Urothelium cell line (cell line): ENCODE measurements at places on chromosomes 5 and 9.

DNA sequence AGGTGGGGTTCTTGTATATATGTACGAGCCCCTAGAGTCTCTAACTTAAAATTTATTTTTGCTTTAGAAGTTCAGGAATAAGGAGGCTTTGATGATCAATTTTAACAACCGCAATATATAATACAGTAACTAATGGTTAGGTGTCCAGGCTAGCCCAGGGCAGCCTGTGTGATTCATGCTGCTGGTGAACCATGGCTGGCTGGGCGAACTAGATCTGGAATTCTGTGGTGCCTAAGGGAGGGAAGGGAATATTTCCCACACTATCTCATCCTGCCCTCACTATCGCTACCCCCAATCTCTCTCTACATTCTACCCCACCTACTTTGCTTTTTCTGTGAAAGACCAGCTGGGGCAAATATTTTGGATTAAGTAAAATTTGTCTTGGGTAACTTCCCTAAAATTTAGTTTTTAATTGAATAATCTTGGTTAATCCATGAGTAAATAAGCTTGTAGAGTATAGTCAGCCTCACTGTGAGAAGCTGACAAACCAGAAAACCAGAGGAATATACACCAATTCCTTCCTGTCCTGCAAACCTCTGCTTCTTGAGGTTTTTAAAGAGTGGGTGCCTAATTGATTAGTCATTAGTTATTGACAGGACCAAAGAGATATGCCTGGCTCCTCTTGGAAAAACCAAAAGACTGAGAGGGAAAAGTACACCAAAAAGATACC lies 115.1 kb upstream of the CCDC152 start:
- DNase-seq = peak; percentile 33

DNA sequence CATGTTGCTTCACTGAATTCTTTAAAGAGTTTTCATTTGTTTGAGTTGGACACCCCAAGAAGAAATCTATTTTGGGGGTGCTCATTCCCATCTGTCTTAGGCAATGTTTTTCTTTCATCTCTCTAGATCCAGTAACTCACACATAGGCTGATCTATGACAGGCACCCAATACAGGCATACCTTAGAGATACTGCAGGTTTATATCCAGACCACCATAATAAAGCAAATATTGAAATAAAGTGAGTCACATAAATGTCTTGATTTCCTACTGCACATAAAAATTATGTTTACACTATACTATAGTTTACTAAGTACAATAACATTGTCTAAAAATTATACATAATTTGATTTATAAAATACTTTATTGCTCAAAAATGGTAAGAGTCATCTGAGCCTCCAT lies 364.5 kb downstream of the MTRR start:
- no peak for DNase-seq

DNA sequence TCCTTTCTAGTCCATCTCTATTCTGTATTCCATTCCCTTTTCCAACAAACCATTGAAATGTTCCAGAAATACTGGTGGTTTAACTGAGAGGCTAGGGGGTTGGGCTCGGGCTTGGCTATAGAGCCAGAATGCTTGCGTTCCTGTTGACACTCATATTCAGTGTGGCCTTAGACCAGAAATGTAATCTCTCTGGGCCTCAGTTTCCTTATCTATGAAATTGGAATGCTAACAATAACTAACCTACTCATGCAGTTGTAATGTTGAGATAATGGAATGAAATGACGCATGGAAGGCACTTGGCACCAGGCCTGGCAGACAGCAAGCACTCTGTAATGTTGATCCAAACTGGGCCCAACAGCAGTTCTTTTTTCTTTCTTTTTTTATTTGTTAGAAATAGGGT lies 26.8 kb downstream of the JADE2 start:
- peak; percentile 16 for DNase-seq

DNA sequence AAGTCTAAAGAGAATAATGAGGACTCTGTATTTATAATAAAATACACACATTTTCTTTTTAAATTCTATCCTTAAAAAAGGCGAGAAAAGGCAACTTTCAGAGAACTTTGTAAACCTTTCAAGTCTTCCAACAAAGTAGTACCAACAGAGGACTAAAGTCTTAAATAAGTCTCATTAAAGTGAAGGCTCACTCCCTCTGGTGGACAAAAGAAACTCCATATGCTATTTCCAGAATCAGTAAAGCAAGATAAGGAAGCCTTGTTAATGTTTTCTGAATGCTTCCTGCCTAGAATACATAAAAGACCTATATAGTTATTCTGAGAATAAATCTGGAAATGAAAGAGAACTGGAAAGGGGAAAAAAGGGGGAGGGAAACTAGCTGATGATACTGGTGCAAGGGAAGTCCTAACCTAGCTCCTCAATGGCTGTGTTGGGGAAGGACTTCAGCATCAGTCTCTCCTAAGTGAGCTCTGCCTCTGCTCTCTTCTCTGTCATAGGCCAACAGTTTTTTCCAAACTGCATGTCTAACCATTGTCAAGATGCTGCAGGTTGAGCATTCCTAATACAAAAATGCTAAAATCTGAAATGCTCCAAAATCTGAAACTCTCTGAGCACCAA lies 7.2 kb downstream of the HMGCS1 start:
- DNase-seq = no peak

DNA sequence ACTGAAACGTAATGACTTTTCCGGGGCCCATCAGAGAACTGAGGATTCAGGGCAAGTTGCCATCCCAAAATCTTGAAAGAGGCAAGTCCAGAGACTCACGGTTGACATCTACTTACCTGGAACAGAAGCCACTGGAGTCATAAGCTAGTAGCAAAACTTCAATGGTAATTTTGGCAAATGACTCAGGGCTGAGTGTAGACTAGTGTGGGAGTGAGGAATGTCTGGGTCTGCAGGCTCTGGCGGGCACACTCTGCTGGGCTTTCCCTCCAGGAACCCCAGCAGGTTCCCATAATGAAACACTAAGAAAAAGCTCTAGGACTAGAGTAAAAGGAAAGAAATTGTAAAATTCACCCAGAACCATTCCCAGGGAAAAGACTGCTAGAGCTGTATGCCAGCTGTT lies 122.9 kb upstream of the NFIL3 start:
- peak; percentile 31 for DNase-seq

GRCh38 chr9:117313989-117314388 lies 100.9 kb downstream of the ASTN2 start:
- no peak for DNase-seq

GRCh38 chr9:130935648-130936271 lies 3.3 kb downstream of the FIBCD1 start:
- DNase-seq = no peak

DNA sequence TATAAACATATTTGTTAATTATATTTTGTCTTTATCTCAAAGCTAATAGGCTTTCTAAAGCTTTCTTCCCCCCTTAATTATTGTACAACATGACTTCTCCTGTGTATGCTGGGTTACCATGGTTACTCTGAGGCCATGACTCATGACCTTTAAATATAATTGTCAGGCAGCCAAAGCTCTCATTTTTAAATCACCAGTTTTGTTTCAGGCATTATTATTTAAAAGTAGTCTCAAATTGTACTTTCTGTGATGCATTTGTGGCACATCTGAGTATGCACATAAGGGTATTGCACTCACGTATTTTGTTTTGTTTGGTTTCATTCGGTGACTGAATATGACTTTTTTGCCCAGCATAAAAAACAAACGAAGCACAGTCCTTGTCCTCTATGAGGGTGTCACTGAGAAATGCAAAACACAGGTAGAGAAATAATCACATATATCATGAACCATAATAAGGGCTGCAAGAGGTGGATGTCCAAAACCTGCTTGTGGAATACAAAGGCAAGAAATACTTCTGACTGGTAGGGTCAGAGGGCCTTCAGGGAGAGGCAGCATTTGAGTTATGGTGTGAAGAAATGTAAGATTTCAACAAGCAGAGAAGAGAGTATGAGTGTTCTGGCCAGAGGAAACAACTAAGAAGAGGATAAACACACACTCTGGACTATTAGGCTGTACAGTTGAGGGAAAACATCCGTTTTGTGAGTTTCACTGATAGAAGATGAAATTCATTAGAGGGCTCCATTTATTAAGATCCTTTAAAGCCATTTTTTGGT lies 2.1 kb downstream of the CCDC192 start:
- DNase-seq = peak; percentile 45

DNA sequence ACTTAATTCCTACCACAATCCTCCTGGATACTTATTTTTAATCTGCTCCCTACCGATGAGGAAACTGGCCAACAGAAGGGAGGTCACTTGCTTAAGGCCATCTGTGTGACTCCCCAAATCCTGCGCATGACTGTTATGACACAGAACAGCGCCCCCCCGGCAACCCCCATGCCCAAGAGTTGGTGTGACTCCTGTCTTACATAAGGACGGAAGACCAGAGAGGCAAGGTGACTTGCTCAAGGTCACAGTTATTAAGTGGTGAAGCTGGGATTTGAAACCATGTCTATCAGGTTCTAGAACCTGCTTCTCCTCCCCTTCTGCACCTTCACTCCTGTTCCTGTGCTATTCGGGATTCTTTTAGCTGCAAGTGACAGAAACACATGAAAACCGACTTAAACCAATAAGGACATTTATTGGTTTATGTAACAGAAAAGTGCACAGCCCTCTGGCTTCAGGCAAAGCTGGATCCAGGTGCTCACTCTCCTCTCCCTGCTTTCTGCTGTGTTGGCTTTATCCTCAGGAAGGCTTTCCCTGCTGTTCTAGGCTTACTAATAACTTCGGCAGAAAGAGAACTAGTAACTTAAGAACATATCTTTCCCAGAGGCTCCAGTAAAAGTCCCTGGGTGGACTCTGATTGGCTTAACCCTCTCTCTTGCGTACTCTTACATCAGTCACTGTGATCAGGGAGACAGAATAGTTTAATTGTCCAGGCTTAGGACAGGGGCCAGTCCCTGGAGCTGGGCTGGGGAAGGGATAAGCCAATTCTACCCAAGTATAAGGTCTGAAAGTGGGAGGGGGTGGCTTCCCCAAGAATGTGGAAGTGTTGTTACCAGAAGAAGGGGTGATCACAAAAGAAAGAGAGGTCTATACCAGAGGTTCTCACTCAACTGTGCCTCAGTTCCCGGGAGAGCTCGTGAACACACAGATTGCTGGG lies 43.7 kb downstream of the FGF18 start:
- DNase-seq = no peak

DNA sequence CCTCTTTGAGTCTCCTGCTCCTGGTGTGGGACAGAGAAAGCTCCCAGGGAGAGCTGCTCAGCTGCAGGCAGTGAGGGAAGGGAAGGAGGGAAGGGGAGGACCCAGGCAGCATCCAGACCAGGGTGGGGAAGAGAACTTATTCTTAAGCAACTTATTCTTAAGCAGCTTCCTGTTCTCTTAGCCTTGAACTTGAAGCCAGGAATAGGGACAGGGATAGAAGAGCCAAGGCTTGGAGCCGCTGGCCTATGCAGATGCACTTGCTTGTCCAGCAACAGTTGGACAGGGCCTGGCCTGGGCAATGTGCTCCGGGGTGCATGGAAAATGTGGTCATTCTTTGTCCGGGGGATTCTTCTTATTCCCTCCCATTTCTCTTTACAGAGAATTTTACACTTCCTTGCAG lies 31.4 kb upstream of the SPTLC1 start:
- DNase-seq = no peak

- DNase-seq = no peak
These were observed 172.0 kb downstream of the ROR2 start for GRCh38 chr9:91778031-91778430.

DNA sequence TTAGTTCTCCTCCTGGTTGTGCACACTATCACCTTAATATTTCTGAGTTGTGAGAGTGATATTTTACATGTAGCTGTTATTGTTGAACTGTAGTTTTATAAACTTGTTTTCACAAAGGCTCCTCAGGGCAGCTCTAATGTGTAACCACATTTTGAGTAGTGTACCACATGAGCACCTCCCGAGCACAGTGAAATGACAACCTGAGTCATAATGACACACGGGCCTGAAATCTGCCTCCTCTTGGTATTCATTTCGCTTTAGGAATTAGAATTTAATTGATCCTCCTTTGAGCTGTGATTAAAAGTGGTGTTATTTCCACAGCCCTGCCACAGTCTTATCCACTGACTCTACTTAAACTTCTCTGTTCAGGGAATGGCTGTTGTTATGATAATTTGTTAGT lies 7.9 kb downstream of the MTRR start:
- DNase-seq = no peak

DNA sequence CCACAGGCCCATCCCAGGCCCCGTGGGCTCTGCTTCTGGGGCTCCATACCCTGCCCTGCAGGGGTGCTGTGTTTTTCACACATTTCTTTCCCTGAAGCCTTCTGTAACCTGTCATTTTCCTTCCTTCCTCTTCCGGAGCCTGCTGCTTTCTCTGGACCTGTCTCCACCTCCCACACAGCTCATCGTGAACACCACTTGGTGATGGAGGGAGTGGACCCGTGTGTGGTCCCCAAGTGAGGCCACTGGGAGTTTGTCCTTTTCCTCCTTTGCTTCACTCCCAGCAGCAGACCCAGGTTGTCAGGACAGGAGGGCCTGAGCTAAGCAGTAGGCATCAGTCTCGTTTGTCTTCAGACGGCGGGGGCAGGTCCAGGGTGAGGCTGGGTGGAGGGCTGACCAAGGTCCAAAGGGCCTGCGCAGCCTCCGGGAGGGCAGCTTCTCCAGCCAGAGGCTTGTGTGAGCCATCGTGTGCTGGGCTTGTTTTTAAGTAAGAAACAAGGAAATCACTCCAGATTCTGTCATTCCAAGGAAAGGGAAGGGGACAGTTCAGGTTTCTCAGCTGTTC lies 5.8 kb upstream of the POMT1 start:
- no peak for DNase-seq

DNA sequence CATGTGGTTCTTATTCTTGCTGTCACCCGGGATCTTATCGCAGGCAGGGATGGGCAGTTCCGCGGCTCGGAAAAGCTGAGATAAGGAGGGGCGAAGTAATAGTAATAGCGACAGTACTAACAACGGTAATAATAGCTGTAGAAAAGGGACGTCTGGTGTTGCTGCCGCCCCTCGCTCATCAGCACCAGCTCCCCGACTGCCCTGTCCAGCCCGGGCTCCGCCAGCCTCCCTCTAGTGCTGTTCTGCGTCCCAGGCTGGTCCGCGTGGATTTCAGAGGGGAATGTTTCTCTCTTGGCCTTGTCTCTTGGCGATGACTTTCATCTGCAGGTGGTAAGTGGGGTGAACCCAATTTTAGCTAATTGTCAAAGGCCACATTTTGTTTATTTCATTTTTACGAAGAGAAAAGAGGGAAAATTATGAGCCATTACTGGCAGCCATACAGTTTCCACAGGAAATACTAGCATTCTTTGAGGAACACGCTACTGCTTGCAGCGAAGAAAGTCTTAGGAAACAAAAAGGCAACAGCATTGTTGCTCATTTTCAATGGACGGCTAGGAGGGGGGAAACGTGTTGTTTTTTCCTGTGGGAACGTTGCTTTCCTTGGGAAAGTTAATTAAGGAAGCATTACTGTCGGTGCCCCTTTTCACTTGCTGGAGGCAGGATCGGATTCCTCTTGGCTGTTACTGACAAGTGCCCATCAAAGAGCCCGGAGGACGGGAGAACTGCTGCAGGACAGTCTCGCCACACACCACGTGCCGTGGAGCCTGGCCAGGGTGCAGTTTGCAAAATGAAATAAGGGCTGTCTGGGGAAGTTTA lies 762 bp downstream of the SNCAIP start:
- no peak for DNase-seq

GRCh38 chr5:117456866-117457470 lies 882.3 kb upstream of the SEMA6A start:
- no peak for DNase-seq

GRCh38 chr5:141704782-141705297 lies 22.8 kb upstream of the ARAP3 start:
- no peak for DNase-seq

- DNase-seq = no peak
These were observed 55.4 kb upstream of the RNF130 start for GRCh38 chr5:180126716-180127681.
